ENCODE measurements at places on chromosomes 5 and 9.
A peak's percentile ranks its signal among the peaks of the same experiment; 100 is the strongest.

- no peak for DNase-seq
Observed at GRCh38 chr9:78453450-78453849, 156.5 kb downstream of the PSAT1 start.

GRCh38 chr5:119395080-119395836 is 39.4 kb downstream of the TNFAIP8 start:
- DNase-seq = no peak

- DNase-seq = no peak
Observed at GRCh38 chr5:530001-530955, 6.0 kb upstream of the SLC9A3 start.

- no peak for DNase-seq
Observed at GRCh38 chr9:27280860-27281259, 16.1 kb downstream of the EQTN start.

GRCh38 chr5:55407984-55408383 is 100.2 kb downstream of the MTREX start:
- no peak for DNase-seq

GRCh38 chr9:104774831-104775573 is 11.1 kb downstream of the NIPSNAP3B start:
- DNase-seq = no peak

GRCh38 chr9:97704851-97705250 is 7.7 kb upstream of the XPA start:
- DNase-seq = no peak

DNA sequence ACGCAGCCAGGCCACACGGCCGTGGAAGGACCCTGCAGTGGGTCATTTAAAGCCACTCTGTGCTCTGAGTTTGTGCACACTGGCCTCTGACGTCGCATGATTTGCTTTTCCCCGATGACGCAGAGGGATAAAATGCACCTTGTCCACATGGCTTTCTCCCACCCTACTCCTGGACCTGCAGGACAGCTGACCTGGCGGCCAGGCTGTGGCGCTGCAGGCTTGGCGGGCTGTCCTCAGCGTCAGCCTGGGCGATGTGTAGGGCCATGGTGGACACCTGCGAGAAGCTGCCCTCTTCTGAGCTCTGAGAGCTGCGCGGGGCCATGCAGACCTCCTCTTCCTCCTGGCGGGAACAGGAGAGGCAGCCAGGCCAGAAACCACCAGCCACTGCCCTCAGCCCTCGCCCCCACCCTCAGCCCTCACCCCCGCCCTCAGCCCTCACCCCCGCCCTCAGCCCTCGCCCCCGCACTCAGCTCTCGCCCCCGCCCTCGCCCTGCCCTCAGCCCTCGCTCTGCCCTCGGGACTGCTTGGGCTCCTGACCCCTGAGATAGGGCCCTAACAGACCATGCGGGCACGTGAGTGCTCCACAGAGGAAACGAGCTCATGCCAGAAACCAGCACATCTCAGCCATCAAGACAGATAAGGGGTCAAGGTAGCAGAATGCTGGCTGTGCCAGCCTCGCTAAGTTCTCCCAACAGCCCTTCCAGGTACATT is 20.0 kb upstream of the SCGB3A1 start:
- DNase-seq = no peak

DNA sequence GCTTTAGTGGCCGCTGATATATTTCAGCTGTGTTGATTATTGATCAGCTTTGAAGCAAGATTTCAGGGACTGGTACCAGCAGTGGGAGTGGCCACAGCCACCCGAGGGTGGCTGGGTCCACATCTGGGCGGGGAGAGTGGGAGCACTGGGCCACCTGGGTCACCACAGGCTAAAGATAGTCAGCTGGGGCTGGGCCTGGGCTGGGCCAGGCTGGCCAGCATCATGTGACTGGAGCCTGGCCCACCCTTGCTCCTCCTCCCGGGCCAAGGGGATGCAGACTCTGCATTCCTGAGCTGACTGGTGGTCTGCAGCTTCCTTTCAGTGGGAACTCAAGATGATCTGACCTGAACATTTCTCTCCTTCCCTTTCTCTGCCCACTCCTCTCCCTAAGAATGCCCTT is 27.1 kb downstream of the LARP1 start:
- no peak for DNase-seq

GRCh38 chr9:28207657-28208056 is 634.4 kb upstream of the C9orf72 start:
- DNase-seq = no peak

DNA sequence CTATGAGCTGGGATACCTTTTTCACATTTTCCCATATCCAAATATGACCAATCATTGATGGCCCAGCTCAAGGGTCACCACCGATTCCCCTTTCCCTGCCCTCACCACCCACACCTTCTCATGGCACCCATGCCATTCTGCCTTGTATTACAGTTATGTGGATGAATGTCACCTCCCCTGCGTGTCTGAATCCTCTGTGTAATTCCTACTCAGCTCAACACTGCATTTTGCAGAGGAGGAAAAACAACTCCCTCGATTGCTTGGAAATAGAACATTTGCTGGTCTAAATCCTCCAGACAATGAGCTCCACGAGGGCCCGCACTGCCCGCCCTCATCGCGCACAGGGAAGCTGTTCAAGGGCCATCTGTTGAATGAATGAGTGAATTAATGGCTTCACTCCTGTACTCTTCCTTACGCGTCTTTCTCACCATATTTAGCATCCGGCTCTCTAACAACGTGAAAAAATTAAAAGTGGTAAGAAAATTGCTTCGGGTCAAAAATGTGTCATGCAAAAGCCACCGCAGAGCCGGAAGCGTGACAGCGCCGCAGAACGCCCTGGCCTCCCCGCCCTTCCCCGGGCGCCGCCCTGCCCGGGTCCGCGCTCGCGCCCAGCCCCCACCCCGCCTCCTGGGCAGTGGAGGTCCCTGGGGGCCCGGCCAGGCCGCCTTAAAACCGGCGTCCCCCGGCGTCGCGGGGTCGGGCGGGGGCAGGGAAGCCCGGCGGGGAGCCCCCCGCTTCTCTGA is 704 bp downstream of the SUSD1 start:
- no peak for DNase-seq

- DNase-seq = peak; percentile 75
Observed at GRCh38 chr9:83934569-83935275, 13.5 kb upstream of the KIF27 start.

DNA sequence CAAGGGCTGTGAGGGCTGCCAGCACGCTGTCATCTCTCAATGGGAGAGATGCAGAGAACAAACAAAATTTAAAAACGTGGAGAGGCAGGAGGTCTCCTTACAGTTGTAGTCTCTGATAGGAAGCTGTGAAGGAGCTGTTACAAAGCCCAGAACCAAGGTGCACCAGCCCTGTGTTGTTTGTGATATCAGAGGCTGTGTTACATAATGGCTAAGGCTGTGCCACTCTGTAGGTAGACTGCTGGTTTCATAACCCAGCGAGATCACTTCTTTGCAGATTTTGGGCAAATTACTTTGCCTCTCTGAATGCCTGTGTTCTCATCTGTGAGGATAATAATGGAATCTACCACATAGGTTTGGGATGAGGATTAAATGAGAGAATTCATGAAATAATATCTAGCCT is 1480.7 kb upstream of the WWC1 start:
- no peak for DNase-seq

- DNase-seq = no peak
Observed at GRCh38 chr9:121345070-121345469, 25.0 kb downstream of the STOM start.

DNA sequence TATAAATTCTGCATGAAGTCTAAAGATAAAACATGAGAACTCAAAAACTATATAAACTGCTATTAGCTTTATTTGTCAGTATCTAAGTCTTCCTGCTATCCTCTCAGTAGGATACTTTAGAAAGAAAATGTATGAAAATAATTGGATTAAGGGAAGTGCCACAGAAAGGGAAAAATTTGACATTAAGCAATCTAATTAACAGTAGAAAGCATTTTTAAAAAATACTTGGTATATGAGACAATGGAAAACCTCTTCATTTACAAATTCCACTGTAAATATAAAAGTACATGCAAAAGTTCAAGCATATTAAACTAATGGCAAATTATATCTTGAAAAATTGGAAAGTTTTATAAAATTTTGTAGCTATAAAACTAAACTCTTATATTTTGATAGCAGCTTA is 518.6 kb upstream of the NUDT12 start:
- DNase-seq = no peak

- no peak for DNase-seq
Observed at GRCh38 chr9:109118808-109119438, 824 bp downstream of the TMEM245 start.

DNA sequence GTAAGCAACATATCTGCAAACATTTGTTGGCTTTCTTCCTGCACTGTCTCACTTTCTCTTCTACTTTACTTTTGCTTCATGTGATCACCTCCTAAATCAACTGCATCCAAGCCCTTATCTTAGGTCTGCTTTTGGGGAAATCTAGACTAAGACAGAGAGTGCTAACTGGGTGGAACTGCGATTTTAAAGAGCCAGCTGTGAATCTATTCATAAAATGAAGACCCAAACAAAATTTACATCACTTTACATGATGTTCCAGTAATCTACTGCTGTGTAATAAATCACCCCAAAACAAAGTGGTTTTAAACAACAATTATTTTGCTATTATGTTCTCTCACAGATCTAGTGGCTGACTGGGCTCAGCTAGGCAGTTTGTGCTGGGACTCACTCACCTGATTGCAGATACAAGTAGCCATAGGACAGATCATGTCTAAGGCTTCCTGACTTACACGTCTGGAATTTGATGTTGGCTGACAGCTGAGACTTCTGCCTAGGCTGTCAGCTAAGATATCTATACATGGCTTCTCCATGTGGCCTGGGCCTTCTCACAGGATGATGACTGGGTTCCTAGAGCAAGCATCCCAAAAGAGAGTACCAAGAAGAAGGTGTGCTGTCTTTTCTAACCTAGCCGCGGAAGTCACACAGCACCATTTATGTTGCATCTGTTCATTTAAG is 145.1 kb upstream of the TBCA start:
- DNase-seq = no peak

GRCh38 chr5:10448754-10449360 is 7.2 kb downstream of the ROPN1L start:
- no peak for DNase-seq

DNA sequence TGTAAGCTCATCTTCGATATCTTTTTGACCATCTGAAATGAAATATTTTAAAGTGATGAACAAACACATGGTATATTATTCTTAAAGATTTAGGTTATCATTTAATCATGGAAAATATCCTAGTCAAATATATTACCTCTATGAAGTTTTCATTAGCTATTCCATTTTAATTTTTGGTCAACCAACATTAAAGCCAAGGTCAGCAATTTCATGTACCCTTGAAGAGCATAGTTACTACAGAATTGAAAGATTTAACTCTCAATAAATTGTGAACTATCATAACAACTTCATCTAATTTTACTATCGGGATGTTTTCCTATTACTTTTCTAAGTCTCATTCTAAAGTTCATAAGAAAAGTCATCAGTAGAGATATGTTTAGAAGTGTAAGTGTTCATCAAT is 492.6 kb downstream of the CTNND2 start:
- no peak for DNase-seq

- DNase-seq = no peak
Observed at GRCh38 chr5:921456-922435, 29.1 kb downstream of the TRIP13 start.

DNA sequence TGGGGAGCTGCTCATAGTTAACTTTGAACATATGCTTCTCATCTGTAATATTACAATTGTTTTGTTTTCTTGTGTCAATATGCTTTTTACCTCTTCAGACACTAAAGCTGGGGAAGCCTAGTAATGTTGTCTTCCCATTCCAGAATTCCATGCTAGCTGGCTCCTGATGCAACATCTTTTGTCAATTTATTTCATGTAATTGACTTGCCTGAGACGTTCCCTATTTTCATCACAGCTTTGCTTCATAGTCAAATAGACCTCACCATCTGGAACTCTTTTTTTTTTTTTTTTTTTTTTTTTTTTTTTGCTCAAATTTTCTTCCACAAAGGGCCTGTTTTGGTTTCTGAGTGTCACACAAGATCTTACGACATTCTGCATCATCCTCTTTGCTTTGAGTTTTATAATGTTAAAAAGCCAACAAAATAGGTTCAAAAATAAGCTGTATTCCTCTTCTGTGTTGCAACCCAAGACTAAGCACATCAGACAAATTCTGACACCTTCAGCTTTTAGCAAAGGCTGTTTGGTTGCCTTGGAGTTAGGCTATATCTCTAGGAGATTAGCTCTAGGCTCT is 235.2 kb downstream of the NR3C1 start:
- DNase-seq = peak; percentile 12

- DNase-seq = peak; percentile 3
Observed at GRCh38 chr9:137315581-137316011, 13.5 kb upstream of the NRARP start.

- no peak for DNase-seq
Observed at GRCh38 chr9:129403779-129404620, 216.9 kb downstream of the C9orf50 start.

DNA sequence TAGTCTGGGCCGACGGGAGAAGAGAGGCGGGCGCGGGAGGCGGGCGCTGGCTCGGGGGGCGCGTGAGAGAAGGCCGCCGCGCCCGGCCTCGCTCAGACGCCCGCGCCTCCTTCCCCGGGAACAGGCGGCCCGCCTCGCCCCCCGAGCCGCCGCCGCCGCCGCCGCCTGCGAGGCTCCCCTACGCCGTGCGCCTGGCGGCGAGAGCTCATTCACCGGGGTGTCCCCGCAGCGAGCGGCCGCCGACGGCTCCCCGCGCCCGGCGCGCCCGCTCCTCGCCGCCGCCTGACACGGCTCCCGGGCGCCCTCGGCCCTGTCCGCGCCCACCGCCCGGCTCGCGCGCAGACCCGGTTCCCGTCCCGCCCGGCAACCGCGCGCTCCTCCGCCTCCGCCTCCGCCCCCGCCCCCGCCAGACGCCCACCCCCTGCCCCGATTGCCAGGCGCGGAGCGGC is at the start of gene GNAQ:
Gene GNAQ, minus strand, starts transcription at position 368 of the 449 bp plus-strand sequence. CDS start 576 bp downstream, outside the sequence.
- DNase-seq = no peak

- no peak for DNase-seq
Observed at GRCh38 chr9:89412951-89413350, 85.0 kb downstream of the SEMA4D start.

DNA sequence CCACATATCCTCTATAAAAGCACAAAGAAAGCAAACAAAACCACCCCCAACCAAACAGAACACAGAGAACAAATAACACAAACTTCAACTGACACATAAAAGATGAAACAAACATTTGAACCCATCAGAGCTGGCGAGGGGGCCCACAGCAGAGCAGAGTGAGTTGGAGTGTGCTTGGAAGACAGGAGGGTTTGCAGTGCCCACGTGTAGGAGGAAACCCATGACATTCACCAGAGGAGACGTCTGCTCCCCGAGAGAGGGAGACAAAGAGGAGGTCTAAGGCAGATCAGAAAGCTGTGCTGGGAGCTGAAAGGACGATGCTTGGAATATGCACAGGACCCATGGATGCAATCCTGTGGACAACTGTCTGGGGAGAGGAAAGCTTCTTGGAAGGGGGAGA is 27.0 kb downstream of the MRPL36 start:
- peak; percentile 77 for DNase-seq

DNA sequence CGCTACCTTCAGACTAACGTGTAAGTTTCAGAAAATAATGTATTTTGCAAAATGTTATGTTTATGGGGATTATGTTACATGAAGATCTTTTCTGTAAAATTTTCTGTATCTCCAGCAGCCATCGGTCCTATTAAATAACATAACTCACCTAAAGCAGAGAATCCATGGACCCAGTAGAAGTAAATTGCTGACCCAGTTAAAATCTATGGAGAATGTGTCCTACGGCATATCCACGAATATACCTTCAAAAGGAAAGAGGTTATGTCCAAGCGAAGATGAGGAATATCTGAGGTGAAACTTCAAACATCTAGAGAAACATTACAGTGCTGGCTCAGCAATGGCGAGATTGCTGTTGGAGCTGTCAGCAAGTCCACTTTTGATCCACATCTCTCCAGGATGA is 492.2 kb upstream of the ADAMTS16 start:
- DNase-seq = no peak

- peak; percentile 66 for DNase-seq
Observed at GRCh38 chr5:125874057-125874456, 549.2 kb upstream of the GRAMD2B start.
